ENCODE measurements at places on chromosomes 2 and 18.

DNA sequence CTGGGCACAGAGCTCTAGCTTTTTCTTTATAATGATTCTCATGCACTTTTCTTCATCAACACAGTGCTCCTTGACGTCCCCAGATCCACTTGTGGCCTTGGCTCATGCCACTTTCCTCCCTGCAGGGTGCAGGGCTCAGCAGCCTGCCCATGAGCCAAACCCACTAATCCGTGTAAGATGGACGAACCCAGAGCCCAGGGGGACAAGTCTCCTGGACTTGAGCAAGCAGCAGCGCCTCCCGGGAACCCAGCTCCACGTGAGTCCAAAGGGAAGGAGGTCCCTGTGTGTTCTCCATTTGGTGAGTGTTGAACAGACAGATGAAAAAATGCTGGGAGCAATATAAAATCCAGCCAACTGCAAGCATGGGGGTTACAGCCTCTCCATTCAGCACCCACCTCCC is 470.6 kb upstream of the HS6ST1 start:
- peak; percentile 0 for DNase-seq

GRCh38 chr2:240812301-240812680 is 7.7 kb downstream of the KIF1A start:
- peak; percentile 9 for DNase-seq

- no peak for DNase-seq
Measured at GRCh38 chr2:101052147-101052546, 50.1 kb downstream of the RPL31 start.

- no peak for DNase-seq
Measured at GRCh38 chr2:226665306-226665831, 134.3 kb downstream of the IRS1 start.

DNA sequence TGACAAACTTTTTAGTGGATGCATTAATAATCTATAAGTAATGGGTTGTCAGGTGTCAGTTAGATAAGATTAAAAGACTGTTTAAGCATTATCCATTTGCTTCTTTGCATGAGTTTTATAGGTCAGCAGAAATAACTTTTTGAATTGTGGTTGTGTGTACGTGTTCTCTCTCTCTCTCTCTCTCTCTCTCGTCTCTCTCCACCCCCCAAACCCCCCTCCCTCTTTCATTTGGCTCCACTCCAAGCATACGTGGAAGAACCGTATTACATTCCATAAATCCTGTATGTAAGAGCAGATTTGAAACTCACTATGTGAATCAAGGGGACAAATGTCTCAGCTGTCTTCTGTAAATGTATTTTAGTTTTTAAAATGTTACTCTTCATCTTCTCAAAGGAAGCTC is 120.2 kb downstream of the MEIS1 start:
- no peak for DNase-seq

DNA sequence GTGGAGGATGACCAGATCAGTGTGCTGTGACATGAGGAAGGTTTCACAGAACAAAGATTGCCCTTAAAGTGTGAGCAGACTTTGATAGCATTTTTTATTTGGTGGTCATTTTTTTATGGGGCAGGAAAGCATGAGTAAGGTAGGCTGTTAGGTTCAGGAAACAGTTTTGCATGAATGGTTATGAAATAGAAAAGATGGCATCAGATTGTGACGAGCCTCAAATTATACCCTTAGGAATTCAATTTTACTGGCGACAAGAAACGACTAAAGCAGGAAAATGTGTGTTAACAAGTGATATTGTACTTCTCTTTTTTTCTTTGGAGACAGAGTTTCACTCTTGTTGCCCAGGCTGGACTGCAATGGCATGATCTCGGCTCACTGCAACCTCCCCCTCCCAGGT is 44.7 kb downstream of the PIK3C3 start:
- DNase-seq = no peak

DNA sequence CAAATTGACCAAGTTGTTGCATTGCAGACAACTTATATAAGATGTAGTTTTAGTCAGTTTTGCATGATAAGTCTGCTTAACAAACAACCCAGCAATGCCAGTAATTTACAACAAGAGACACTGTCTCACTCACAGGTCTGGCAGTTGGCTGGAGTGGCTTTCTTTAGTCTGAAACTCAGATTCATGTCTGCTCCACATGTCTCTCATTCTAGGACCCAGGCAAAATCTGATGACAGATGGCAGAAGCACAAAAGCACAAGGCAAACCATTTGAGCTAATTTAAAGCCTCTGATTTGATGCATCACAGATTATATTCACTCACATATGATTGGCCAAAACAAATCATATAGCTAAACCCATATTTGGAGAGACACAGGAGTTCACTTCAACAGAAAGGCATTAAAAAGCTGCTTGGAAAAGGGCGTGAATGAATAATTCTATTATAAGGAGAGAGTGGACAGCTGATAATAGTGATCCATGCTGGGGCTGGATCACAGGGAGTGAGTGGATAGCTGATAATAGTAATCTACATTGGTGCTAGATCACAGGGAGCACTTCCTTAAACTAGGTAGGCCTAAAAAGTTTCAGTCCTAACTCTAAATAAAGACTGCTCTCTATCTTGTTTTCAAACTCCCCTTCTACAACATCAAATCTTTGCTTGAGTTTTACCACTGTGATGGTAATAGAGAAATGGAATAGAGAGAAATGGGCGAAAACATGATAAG is 593.2 kb upstream of the ZNF804A start:
- DNase-seq = no peak

GRCh38 chr2:202091476-202091875 is 18.4 kb downstream of the KIAA2012 start:
- no peak for DNase-seq

- DNase-seq = no peak
Measured at GRCh38 chr2:101587251-101587650, 110.3 kb upstream of the MAP4K4 start.

- no peak for DNase-seq
Measured at GRCh38 chr2:229087267-229087666, 183.8 kb downstream of the PID1 start.

GRCh38 chr2:172580544-172580943 is 24.7 kb downstream of the PDK1 start:
- no peak for DNase-seq

Measured in tibial artery (tissue), 4 donors.